NCI-H2081 (cell line): ENCODE measurements at places on chromosomes 11 and 22.
A peak's percentile ranks its signal among the peaks of the same experiment; 100 is the strongest.

DNA sequence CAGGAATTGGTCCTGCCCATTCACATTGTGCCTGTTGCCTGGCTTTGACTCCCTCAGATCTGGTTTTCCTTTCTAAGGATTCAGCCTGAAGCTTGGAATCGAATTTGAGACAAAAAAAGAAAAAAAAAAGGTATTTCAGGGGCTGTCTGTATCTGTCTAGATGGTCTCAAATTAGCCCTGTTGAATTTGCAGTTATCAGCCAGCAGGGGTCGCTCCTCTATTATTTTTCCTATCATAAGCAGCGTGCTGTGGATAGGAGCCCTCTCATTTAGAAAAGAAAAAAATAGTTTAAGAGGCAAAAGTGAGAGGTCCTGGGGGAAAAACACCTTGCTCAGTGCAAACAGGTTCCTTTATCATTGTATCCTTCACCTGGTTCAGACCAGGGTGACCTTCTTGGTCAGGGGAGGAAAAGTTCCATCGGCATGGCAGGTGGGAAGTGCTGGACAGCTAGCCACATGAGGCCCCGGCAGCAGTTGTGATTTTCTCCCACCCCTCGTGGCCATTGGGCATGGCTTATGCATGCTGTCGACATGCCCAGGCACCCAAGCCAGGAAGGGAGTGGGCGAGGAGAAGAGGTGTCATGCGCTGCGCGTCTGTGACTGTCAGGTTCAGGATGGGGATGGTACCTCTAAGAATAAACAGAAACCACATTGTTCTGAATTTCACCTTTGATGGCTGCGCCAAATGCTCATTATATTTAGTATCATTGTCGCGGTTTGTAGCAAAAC is 13.1 kb downstream of the OR5AK2 start:
- DNase-seq: no peak

GRCh38 chr22:29302681-29303465 is 3.6 kb upstream of the GAS2L1 start:
- DNase-seq: no peak

DNA sequence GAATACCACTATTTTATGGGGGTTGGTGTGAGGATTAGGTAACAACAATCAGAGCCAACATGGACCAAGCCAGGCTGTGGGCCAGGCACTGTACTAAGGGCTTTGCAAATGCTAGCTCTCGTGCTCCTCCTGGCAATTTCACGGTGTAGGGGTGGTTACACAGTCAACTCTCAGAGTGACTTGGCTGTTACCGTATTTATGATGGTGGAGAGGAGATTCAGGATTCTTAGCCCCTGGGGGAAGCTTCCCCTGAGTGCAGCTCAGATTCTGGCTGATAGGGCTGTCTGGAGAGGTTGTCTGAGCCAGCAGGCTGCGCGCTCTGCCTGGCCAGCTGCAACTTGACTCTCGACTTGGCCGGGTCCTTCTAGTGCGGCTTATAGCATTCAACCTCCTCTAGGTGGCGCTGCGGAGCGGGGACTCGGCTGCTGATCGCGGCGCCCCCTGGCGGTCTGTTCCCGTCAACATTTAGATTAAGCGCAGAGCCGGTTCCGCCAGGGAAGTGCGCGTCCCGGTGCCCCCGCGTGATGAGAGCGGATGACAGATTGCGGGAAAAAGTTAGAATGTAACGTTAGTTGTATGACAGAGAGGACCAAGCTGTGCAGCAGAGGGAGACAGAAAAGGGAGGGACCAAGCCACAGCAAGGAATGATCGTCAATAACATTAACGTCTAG is 4.5 kb upstream of the NCF4 start:
- DNase-seq: peak; percentile 64

- DNase-seq: no peak
Observed at GRCh38 chr22:48692734-48693376, 1134.8 kb downstream of the BRD1 start.

DNA sequence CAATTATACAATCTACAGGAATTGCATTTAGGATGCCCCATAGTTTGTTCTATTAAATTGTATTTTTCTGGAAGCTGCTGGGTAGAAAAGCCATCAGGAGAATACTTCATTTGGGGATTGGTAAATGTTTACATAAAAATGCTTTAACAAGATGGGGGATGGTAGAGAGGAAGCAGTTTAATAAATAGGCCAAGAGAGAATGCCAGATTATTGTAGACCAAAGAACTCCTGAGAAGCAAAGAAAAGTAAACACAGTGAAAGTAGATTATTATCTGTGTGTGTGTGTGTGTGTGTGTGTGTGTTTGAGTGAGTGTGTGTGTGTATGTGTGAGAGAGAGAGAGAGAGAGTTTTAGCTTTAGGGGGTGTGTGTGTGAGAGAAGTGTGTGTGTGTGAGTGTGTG is 820.4 kb upstream of the CCDC90B start:
- DNase-seq: no peak

GRCh38 chr11:85672105-85672902 is 7.4 kb upstream of the CREBZF start:
- DNase-seq: no peak

DNA sequence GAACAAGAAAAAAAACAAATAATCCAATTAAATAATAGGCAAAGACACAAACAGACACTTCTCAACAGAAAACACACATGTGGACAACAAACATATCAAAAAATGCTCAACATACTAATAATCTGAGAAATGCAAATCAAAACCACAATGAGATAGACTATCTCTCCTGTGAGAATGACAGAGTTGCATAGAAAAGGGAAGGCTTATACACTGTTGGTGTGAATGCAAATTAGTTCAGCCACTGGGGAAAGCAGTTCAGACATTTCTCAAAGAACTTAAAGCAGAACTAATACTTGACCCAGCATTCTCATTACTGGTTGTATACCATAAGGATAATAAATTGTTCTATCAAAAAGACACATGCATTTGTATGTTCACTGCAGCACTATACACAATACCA is 637.8 kb upstream of the LUZP2 start:
- no peak for DNase-seq

DNA sequence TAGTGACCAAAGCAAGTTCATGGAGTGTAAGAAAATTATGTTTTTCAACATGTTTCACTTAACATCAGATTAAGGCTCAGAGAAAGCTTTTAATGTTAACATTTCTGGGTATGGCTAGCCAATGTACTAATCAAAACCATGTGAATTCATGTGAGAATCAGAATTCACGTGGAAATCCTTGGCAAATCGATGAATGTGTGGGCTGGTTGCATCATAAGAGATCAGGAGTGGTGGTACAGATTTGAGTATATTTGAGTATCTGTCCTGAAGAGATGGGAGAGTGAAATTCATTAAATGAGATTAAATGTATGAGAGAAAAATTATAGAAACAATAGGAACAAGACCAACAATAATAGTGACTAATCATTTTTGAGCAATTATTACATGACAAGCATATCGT is 638.6 kb upstream of the ANO5 start:
- DNase-seq: no peak

DNA sequence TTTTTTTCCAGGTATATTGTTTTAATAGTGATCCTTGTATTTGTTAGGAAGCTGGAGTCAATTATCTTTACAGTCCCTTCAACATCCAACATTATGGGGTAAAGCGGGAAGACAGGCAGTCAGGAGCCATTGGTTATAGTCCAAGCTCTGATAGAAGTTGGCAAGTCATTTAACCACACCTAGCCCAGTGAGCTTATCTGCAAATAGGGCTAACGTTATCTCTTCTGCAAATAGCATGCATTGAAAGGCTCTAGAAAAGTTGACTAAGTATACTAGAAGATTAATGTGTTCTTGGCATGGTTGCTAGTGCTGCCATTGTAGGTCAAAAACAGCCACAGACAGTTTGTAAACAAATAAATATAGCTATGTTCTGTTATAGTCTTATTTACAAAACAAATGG is 520.7 kb downstream of the OPCML start:
- DNase-seq: no peak

DNA sequence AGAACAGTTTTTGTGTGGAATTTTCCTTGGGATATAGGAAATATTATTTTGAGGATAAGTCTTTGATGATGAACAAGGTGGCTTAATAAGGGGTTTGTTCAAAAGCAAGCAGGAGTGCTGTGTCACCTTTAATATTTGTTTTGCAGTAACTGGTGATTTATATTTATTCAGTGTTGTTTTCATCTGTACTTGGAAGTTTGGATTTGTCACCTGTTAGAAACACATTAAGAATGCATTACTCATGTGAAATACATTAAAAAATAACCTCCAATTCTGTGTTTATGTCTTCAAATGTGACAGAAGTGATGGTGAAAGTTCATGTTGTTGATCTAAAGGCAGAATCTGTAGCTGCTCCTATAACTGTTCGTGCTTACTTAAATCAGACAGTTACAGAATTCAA is 70.5 kb downstream of the DKK3 start:
- peak; percentile 7 for DNase-seq

DNA sequence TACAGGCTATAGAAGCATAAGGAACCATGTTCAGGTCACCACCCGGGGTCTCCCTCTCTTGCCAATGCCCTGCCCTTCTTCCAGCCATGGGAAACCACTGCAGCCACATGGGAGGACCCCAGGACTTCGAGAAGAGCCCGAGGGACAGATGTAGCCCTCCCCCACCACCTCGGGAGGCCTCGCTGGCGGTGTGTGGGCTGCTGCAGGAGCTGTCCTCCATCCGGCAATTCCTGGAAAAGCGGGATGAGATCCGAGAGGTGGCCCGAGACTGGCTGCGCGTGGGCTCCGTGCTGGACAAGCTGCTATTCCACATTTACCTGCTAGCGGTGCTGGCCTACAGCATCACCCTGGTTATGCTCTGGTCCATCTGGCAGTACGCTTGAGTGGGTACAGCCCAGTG is 14.5 kb downstream of the HTR3A start:
- no peak for DNase-seq

- DNase-seq: no peak
Observed at GRCh38 chr11:20493340-20493739, 105.8 kb downstream of the PRMT3 start.

DNA sequence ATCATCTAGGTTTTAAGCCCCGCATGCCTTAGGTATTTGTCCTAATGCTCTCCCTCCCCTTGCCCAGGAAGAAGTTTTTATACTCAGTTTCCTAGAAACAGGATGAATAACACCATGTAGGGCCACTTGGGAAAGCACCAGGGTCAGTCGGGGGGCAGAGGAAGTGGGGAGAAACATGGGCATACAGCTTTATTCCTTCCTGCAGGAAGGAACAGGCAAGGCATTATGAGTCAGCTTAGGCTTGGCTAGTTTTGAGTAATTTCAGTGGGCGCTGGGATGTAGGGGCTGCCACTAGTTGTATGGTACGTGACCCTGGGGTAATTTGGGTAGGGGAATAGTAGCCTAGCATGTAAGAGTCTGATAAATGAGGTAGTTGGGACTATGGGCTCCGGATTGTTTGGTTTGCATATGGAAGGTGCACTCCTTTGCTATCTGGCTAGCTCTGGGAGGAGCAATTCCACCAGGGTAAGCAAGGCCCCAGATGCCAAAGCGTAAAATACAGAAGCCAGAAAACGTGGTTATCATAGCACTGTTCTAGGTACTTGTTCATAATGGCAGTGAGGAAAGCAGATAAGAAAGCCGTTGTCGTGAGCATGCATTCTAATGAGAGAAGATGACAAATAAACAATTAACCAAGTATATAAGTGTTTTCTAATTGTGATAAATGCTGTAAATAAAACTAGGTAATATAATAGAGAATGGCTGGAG is 24.8 kb downstream of the ACER3 start:
- DNase-seq: no peak

DNA sequence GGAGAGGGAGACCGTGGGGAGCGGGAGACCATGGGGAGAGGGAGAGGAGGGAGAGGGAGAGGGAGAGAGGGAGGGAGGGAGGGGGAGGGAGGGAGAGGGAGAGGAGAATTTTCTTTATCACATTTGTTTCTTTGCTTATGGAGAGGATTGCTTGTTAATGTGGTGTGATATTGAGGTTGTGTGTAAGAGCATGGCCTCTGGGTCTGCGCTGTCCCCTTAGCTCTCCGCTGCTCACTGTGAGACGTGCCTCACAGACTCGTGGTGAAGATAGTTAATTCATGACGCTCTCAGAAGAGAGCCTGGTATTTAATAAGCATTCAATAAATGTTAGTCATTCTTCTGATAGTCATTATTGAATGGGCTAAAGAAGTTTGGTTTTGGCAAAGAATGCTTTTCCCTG is 26.2 kb downstream of the PPFIA1 start:
- no peak for DNase-seq

GRCh38 chr11:100011697-100012096 is 675.4 kb upstream of the ARHGAP42 start:
- no peak for DNase-seq
